ENCODE measurements at places on chromosomes 12 and 14.
A peak's percentile ranks its signal among the peaks of the same experiment; 100 is the strongest.

- DNase-seq, result no peak
Measured at GRCh38 chr12:75000120-75000519, 209.5 kb downstream of the KCNC2 start.

- DNase-seq, result no peak
Measured at GRCh38 chr14:93315575-93315974, 17.3 kb downstream of the BTBD7 start.

GRCh38 chr14:103121121-103121845 lies 2.0 kb upstream of the TNFAIP2 start:
- peak; percentile 83 for DNase-seq

DNA sequence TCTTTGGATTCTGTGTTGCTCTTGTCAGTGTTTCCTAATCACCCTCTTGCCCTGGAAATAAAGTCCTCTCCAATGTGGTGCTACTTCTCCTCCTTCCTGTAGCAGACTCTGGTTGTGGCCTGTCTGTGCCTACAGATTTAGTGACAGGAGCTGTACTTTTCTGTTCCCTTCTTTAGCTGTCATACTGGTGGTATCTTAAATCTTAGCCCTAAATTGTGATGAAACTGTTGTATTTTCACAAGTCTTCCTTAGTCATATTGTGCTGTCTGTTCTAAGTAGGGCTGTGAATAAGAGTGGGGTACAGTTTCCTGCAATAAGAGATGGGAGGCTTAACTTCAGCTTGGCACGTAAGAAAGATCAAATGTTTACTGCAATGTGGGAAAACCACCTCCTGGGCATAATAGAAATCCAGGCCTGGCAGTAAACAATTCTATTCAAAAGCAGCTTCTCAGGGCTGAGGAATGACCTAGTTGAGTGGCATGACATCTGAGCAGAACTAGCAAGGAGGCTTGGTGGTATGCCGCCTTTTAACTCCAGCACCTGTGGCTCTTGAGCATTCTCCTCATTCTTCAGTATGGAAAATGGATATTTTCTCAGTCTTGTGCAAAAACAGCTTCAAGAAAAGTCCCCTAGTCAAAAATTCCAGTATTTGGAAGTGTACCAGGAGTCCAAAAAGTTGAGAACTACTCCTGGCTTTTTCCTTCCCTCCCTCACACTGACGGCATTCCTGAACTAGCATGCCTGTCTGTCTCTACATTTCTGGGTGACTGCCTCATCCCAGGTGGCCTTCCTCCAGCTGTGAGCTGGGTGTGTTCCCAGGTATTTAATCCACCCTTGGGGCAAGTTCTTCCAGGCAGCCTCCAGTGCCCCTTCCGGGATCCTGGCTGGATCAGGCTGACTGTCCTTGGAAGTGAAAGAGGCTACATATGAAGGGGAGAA lies 19.5 kb downstream of the ANO6 start:
- no peak for DNase-seq

- DNase-seq, result no peak
Measured at GRCh38 chr14:89164168-89165073, 252.6 kb downstream of the FOXN3 start.

- DNase-seq, result no peak
Measured at GRCh38 chr12:82937151-82937550, 250.4 kb downstream of the TMTC2 start.

DNA sequence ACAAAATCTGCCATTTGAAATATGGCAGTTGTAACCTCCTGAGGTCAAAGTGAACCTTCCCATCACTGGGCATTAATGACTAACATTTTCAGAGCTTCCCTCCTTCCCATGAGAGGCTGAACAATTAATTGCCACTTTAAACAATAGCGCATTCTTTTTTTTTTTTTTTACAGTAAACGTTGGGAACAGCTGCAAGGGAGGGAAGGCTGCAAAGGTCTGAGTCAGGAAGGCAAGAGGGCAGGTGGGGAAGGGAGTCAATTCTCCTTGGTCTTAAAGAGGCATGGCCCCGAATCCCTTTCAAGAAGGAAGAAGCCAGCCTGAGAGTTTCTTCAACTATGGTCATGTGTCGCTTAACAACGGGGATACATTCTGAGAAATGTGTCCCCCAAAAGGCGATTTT lies 41.0 kb upstream of the PLEKHG3 start:
- no peak for DNase-seq

- DNase-seq, result no peak
Measured at GRCh38 chr12:88896958-88897357, 316.7 kb upstream of the KITLG start.

- DNase-seq, result no peak
Measured at GRCh38 chr12:3365463-3366411, 125.3 kb upstream of the PRMT8 start.

- DNase-seq, result no peak
Measured at GRCh38 chr14:95491936-95492608, 24.4 kb downstream of the SYNE3 start.

GRCh38 chr12:52767020-52767379 lies 10.1 kb downstream of the KRT76 start:
- no peak for DNase-seq

- no peak for DNase-seq
Measured at GRCh38 chr12:89951050-89951693, 242.5 kb upstream of the ATP2B1 start.

DNA sequence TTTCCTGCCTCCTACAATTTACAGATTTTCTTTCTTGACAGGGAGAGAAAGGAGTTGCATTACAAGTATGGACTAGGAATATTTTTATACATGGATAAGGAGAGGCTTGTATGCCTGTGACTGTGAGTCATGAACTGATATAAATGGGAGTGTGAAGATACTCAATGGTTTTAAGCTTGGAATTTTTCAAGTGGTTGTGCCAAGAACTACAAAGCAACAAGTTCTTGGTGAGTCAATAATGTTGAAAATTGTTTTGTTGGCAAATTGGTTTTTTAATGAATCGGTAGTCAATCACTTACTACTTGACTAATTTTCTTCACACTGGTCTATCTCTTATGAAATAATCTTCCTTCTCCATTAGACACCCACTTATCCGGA lies 58.9 kb upstream of the HMGA2 start:
- DNase-seq, result no peak

- no peak for DNase-seq
Measured at GRCh38 chr12:21129351-21129750, 1.6 kb upstream of the SLCO1B1 start.

All from tibial artery (tissue), 4 donors.